Activated naive CD4-positive, alpha-beta T cell (primary cell): ENCODE measurements at places on chromosomes 2 and 18.

DNA sequence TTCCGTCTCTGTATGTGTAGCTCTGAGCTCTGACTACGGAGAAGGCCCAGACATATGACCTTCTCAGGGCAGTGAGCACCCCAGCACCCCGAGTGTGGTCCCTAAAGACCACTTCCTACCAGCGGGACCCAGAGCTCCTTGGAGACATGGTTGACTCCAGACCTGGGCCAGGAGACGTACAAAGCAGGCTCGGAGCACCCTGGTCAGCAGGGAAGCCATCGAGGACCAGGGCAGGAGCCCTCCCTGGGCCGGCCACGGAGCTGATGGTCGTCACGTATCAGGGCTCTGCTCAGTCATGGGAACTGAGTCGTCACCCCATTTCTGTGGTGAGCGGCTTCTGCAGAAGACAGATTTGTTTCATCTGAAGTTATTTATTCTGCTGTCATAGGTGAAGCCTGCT is 12.8 kb upstream of the NEU4 start:
- no peak for DNase-seq

- DNase-seq, result no peak
Observed at GRCh38 chr2:222025881-222026271, 272.9 kb downstream of the PAX3 start.

- DNase-seq, result no peak
Observed at GRCh38 chr2:170314744-170315447, 136.9 kb downstream of the MYO3B start.

DNA sequence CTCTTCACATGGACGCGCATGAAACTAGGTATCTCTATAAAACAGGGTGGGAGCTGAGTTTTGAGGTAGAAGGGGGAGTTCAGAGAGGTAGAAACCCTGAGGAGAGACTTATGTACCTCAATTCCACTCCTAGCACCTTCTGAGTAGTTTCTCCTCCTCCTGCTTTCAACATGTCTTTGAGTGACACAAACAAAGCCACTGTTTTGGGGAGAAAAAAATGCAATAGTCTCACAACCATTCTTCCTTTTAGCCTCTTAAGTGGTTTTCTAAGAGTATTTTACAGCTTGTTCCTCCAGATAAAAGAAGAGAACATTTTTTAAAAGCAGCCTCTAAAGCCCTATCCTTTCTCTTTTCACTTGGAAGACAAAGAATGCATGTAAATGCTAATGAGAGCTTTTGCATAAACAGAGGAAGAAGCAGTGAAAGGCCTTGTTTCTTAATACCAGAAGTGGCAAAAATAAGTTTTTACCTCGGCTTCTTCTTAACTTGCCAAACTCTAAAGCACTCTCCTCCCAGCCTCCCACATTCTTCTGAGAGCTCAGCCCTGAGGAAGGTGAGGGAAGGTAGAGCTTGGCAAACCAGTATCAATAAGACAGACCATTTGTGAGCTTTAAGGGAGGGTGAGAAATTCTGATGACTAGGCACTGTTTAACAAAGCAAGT is 1304.4 kb upstream of the ACVR2A start:
- DNase-seq, result no peak

DNA sequence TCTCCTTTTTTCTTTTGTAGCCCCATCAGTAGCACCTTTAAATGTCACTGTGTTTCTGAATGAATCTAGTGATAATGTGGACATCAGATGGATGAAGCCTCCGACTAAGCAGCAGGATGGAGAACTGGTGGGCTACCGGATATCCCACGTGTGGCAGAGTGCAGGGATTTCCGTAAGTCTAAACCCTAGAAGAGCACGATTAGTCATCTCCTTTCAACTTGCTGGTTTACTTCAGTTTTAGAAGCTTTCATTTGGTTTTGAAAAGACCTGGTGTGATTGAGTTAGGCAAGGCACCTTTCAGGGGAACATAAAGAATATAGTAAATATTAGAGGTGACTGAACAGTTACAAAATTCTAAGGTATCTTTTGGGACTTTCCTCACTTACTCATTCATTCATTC is 72.2 kb upstream of the TMEM87B start:
- DNase-seq, result no peak

GRCh38 chr18:28127763-28128658 is 48.9 kb downstream of the CDH2 start:
- DNase-seq, result no peak

DNA sequence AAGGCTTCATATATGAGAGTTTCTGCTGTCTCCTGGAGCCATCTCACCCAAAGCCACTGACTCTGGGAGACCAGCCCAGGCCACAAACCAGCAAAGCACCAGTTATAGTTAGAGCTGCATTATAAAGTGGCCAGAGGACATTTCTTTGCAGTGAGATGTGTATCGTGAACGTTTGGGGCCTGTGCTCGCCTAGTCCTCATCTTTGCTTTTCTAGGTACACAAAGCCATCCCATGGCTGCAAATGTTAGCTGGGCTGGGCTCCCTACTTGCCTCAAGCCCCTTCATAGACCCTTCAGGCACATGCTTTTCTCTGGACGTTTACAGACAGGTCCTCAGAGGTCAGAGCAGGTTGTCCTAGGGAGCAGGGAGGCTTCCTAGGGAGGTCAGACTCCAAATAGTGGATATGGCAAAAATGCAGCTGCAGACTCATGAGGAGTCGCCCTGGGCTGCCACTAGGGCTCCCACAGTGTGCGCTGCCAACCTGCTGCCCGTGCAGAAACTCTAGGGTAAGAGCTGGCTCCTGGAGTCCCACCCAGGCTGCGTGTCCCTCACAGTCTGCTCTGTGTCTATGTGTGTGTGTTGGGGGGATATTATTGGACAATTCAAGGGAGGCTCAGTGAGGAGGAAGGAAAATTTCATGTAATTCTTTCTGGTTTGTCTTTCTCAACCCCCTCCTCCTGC is 141.0 kb downstream of the RPIA start:
- DNase-seq, result no peak

GRCh38 chr2:157302492-157303099 is 23.0 kb downstream of the ERMN start:
- no peak for DNase-seq

GRCh38 chr2:211144974-211145665 is 588.7 kb downstream of the CPS1 start:
- DNase-seq, result no peak

DNA sequence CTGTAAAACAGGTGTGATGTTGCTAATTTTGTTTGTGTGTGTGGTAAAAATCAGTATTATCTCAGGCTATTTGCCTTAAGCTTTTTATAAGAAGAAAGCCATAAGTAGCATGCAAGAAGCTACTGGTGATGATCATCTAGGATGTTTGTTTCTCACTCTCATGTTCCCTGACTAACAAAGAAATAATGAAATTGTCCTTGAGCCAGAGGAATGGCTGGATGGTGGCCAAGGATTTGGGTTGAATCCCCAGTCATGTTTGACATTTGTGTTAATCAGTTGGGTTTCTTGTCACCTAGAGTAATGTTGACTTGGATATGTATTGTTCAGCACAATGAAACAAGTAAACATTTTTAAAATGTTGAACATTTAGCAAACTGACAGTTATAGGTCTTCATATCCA is 496.8 kb upstream of the ZEB2 start:
- DNase-seq, result no peak

DNA sequence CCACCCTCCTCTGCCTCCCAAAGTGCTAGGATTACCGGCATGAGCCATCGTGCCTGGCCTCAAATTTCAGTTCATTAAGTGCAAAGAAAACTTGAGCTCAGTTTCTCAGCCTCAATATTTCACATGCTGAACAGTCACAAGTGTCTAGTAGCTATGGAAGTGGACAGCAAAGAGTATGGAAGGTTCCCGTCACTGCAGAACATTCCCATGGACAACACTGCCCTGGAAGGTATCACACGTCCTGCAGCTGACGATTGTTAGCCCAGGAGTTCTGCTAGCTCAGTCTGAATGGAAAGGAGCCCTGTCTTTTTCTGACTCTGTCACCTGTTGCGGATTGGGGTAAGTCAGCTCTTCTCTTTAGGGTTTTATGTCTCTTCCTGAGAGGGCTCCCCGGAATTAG is 86.2 kb upstream of the PTPRM start:
- no peak for DNase-seq

- DNase-seq, result no peak
Observed at GRCh38 chr2:170824526-170825015, 7.9 kb downstream of the GAD1 start.

DNA sequence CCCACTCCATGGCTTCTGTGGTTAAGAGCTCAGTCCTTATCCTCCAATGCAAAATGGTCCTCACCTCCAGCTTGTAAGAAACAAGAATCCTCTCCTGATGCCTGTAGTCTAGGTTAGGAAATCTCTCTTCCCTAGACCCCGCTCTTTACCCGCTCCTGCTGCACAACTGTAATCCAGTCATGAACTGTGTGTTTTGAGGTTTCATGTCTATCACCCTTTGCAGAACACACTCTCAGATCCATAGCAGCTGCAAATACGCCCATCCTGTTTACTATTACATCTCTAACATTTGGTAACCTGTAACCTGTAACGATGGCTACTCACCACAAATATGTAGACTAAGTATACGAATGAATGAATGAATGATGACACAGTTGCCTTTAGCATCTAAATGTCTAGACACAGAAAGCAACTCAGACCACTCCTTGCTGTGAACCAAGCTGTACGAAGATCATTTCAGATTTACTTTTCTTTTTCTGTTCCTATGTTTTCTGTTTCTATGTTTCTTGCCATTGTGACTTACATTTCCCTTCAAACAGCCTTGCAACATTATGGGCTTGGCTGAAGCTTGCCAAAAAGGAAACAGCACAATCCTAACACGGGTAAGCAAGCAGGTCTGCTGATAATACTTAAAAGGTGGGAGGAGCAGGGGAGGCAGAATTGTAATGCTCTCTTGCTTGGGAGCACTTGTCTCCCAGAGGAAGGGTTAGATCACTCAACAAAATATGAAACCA is 53.7 kb downstream of the EPHA4 start:
- no peak for DNase-seq

GRCh38 chr2:140200764-140201163 is 1420.6 kb upstream of the NXPH2 start:
- DNase-seq, result no peak

GRCh38 chr2:111676291-111676822 is 207.6 kb downstream of the ANAPC1 start:
- no peak for DNase-seq

DNA sequence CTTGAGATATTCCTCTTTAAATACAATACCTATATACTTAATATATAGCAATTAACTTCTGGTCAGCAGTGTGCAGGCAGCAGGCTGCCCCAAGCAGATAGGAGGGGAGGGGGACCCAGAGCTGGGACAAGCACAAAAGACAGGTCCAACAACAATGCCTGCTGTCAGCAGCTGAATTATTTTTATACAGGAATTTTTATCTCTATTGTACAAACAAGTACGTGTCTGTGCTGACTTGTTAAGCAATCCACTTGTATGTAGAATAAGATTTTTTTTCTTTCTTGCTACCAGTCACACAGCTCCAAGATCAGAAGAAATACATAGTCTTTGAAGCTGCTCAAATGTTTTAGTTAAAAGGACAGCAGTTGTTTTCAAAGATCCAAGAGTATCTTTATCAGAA is 16.7 kb downstream of the BCL11A start:
- DNase-seq, result no peak
